Mammary epithelial cell (primary cell): ENCODE measurements at places on chromosomes 6 and 20.

DNA sequence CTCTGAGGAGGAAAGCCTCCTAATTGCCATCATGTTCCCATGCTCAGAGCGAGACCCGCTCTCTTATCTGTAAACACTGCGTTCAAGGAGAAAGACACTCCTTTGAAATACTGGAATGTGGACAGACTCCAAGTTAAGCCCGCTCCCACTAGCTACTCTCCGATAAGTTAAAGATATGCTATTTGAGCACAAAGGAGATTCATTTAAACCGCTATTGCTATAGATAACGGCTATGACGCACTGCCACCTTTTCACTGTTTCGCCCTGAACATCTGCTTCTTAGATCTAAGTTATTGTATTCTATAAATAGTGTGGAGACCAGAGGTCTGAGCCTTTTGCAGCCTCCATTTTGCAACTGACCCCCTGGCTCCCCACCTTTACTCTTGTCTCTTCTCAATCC is 82.3 kb downstream of the GPX5 start:
- no peak for DNase-seq

DNA sequence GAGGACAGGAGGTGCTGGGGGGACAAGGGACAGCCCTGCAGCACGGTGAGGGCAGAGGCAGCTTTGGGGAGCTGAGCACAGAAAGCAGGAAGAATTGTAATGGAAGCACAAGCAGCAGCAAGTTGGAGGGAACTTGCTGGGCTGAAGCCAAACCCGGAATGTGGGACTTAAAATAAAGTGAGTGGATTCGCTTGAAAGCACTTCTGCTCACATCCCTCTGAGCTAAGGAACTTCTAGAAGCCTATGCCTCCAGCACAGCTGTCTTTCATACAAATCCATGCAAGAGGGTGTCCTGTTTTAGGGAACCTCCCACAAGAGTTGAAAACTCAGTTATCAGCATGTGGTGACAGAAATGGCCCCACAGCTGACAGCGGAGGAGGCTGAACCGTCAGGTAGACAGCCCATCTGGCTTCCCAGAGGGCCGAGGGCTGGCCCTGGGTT is 71.4 kb upstream of the MLN start:
- DNase-seq: no peak

DNA sequence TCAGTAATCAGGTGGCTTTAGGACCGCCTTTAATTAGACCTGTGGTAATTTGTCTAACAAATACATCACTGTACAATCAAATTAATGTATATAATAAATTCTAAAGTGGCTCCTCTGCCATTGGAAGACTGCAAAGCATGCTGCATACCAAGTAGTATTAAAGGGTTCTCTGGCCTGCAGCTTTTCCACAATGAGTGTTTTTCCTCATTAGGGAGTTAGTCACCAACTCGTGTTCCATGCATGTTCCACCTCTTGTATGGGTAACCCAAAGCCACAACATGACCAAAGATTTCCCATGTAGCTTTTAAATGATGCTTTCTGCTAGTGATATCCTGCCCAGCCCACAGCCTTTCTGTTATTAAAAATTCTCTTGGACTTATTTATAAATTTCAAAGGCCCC is 218.7 kb downstream of the FUT9 start:
- no peak for DNase-seq

- peak; percentile 84 for DNase-seq
These were observed 18.9 kb upstream of the SYNJ2 start for GRCh38 chr6:157962601-157963302.

DNA sequence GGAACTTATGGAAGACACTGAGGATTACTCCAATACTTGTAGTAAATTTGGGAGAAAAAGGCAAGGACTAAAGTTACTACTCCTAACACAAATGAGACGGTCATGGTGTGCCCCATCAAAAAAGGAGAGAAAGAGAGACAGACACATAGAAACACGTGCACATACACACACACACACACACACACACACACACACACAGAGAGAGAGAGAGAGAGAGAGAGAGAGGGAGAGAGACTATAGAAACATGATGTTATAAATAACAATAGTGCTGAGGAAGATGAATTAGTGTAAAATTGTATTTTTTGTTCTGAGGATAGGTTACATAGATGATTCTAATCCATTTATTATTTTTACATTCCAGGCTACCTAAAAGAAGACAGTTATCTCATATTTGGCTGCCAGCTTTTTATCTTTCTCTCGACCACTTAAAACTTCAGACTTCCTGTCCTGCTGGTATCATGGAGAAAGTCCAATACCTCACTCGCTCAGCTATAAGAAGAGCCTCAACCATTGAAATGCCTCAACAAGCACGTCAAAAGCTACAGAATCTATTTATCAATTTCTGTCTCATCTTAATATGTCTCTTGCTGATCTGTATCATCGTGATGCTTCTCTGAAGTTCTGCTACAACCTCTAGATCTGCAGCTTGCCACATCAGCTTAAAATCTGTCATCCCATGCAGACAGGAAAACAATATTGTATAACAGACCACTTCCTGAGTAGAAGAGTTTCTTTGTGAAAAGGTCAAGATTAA is 10.5 kb downstream of the PLN start:
- DNase-seq: no peak

DNA sequence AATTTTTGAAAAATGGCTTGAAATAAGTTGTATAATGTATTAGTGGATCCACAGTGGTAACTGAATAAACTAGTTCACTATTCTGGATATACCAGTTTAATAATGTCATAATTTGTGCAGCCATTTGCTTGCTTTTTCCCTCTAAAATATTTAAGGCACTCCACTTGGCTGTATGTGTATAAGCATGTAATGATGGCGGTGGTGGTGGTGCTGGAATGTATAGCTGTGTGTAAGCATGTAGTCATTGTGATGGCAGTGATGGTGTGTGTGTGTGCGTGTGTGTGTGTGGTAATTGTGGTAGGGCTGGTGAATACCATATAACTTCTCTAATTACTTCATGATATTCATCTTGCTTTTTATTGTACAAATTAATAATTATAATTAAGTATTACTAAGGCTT is 89.2 kb upstream of the HIVEP1 start:
- DNase-seq: no peak

DNA sequence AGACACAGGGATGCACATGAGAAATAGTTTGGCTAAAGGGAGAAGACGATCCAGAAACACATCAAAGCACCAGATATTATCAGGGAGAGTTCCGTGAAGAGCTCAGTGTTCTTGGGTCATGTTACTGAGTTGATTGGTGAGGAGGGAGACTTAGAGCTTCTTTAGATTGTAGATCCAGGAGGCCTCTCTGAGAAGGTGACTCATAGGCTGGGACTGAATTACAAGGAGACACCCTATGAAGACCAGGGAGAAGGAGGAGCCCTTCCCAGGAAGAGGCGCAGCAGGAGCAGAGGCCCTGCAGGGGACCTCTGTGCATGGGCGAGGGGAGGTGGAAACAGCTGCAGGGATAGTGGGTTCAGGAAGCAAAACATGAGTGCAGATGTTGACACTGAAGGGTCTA is 196.5 kb downstream of the SLC24A3 start:
- no peak for DNase-seq

DNA sequence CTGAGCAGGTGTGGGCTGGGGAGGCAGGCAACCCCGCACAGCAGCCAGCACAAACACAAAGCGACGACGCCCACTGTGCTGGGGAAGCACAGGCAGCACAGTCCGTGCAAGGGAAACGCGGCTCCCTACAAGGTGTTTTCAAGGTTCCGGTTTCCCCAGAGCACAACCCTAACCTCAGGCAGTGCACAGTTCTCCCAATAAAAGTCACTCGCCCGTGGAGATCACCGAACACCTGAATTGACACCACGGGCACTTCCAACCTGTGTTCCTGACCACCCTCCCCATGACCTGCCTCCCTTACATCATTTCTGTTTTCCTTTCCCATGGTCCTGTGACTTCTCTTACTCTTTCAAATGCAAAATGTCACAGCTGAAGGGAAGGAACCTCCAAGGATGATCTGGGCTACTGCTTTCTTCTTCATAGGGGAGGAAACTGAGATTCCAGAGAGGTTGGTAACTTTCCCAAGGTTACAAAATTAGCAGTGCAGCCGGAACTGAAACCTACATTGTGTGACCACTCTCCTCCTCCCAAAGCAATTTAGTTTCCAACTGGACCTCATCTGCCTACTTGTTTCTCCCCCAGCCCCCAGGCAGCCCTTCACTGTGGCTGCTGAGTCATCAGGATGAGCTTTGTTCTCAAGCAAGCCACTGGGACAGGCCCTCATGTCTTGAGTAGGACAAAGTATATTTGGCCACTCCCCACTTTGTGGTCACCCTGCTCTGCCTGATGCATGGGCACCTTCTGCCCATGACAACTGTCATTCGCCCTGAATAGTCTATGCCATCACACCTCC is 125.3 kb downstream of the ATXN1 start:
- peak; percentile 80 for DNase-seq

- DNase-seq: no peak
These were observed 6.3 kb upstream of the OR14J1 start for GRCh38 chr6:29295181-29295585.

DNA sequence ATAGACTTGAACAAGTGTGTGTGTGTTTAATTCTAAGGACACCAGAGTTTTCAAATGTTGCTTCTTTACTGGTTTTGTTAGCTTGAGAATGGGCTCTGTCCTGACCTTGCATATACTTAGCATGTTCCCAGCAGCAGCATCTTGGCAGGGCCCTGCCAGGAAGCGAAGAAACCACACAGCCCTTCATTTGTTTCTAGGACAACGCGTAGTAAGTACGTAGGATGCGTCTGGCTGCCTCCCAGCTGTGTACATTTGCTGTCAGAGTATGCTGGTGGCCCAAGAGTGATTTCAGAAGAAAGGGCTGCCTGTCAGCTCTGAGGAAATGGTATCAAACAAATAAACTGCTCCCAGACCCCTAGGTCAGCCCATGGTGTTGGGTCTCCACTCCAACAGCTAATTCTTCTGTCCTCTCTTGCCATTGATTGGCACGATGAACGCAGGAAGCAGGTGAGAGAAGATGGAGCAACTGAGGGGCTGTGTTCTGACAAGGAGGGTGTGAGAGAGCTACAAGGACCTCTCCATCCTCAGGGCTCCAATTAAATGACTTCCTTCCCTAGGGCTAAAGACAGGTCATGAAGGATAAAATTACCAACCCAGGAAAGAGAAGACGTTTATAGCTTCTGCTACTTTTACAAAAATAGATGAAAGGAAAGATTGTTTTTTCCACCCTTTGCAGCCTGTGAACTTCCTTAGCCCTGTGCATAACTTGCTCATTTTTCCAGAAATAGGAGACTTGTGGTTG is 55.9 kb upstream of the HDDC2 start:
- no peak for DNase-seq

- peak; percentile 54 for DNase-seq
These were observed 72.4 kb downstream of the FGD2 start for GRCh38 chr6:37077905-37078296.

- DNase-seq: no peak
These were observed 249.8 kb downstream of the GMDS start for GRCh38 chr6:1995636-1996035.

- no peak for DNase-seq
These were observed 92.6 kb downstream of the JARID2 start for GRCh38 chr6:15338476-15338875.

- DNase-seq: peak; percentile 8
These were observed 59.7 kb upstream of the SAMD3 start for GRCh38 chr6:130282234-130282995.

DNA sequence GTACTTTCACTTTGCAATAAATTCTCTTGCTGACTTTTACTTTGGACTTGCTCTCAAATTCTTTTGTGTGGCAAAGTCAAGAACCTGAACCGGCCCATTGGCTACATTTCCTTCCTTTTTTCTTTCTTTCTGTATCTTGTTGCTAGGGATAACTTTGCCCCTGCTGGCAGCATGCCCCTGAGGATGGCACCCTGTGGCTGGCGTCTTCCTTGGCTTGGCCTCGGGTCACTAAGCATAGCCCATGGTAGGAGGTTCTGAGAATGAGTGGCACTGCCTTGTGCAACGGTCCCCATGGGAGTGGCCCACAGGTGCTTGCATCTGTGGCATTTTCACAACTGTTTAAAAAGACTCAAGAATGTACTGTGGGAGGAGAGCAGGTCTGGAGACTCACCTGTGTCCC is 14.0 kb upstream of the HLA-F start:
- no peak for DNase-seq

- peak; percentile 39 for DNase-seq
These were observed at the start of gene MC3R for GRCh38 chr20:56247954-56248782. Gene MC3R (plus strand): TSS chr20:56248732. CDS start chr20:56248844, 112 bp downstream.

DNA sequence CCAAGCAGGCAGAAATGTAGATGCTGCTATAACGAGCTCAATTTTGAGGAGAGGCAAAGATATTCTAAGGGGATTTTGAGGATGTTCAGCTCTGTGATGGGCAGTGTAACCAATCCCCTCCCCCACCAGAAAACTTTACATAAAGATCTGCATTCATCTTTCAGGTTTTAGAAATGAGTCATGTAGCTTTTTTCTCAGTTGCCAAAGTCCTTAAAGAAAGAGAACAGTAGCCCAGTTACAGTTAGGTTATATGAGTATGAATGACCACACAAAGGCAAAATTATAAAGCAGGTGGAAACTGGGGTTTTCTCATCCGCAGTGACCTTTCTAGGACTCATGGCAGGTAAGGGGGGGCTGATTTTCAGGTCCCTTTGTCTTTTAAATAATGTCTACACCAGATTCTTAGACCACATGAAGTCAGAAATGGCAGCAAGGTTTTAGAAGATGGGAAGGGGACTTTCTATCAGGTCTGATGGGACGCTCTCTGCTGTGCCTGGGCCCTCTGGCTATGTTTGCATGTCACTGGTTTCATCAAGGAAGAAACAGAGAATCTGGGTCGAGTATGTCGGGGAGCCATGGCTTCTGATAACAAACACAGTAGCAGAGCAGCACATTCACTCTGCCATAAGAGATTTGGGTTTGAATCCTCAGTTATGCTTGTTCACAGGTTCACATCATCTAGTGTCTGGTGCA is 94.7 kb downstream of the CLIC5 start:
- DNase-seq: peak; percentile 16

GRCh38 chr6:164990901-164991300 is 318.5 kb downstream of the C6orf118 start:
- no peak for DNase-seq

- no peak for DNase-seq
These were observed 158.5 kb downstream of the SYNDIG1 start for GRCh38 chr20:24627926-24628325.

- DNase-seq: no peak
These were observed 100.7 kb downstream of the VEGFA start for GRCh38 chr6:43870660-43871061.

DNA sequence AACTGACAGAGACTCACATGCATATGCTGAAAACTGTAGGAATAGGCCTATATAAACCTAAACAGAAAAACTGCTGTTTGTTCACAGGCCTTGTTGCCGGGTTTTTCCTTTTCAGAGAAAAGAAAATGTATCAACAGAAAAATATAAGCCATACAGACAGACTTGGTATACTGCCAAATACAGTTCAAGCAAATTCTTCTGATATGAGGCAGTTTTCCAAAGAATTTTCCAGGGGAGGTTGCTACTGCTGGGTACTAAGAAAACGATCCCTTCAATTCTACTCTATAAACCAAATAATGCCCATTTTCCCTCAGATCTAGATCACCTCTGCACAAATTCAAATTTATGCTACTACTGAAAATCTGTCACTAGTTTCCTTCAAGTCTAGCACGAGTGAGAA is 59.4 kb downstream of the ME1 start:
- no peak for DNase-seq

- DNase-seq: no peak
These were observed 9.8 kb downstream of the HELZ2 start for GRCh38 chr20:63564036-63564810.
